ENCODE measurements at places on chromosomes 7 and 10.
A peak's percentile ranks its signal among the peaks of the same experiment; 100 is the strongest.

DNA sequence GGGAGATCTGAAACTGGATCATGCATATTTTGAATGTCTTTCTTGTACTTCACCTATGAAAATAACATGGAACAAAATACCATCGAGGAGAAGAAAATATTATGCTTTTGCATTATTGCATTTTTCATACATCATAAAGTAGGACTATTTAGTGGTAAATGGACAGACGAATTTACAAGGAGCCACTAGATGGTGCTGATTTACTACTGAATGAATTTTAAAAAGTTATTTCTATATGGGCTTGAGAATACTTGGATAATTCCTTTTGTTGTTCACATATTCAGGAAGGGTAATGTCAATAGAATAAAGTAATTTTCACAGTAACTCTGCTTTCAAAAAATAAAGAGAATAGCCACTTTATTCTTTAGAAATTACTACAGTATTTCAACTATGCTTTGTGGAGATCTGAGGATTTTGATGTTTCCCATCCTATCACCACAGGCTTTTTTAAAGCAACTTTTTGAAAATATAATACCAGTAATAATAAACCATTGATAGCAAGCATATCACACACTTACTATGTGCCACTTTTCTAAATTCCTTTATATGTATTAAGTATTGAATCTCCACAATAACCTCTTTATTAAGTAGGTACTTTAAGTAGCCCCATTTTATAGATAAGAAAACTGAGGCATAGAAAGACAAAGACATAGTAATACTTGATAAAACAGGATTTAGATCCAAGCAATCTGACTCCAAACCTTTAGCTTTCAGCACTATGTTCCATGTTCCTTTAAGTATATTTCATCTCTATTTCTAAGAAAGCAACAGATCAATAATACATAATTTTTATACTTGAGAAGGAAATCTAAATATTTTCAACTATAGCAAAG is 38.6 kb downstream of the NEBL start:
- DNase-seq, result no peak

- peak; percentile 52 for DNase-seq
Measured at GRCh38 chr7:76358011-76358480, 745 bp downstream of the YWHAG start.

DNA sequence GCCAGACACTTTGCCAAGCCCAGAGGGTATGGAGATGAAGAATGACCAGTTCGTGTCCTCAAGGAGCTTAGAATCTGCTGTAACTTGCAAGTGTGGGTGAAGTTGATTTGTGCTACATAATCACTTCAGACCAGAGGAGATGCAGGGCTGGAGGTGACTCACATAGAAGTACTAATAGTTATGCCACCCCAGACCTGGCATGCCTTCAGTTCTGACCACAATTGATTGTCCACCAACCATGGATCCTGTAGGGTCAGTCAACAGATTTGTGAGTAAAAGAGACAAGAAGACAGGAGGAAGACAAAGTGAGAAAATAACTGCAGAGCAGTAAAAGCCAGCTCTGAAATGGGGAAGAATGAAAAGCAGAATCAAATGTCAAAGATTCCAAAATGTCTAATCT is 51.2 kb upstream of the BMPER start:
- no peak for DNase-seq

DNA sequence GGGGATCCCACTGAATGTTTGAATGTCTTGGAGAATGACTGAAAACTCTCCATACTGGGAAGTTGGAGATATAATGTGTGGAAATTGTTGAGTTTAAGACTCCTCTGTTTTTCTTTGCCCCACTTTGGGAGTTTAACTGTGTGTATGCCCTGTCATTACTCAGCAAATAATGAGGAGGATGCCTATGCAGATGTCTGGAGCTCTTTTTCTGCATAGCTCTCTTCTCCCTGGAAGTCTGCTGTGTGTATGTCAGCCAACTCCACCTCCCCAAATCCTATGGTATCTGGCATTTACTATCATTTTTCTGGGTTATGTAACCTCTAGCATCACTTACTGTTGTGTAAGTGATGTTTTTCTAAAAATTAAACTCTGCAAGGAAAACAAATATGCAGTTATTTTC is 122.2 kb downstream of the ANKRD7 start:
- DNase-seq, result no peak

DNA sequence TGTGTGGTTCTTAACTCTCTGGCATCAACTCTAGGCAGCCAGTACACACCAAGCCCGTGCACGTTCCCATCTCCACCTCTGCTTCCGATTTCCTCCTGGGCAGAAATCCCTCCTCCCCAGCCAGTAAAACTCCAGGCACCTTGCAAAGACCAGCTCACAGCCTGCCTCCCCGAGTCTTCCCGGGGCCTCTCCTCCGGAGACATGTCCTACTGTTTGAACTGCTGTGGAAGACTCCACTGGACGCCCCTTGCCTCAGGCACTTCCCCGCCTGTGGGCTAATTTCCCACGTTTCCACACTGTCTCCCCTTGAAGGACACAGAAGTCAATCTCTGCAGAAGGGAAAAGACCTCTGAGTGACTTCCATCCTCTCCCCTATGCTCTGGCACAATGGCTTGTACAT is 210.7 kb upstream of the FRMD4A start:
- DNase-seq, result no peak

GRCh38 chr7:4806983-4807597 is 31.7 kb downstream of the AP5Z1 start:
- DNase-seq, result no peak

DNA sequence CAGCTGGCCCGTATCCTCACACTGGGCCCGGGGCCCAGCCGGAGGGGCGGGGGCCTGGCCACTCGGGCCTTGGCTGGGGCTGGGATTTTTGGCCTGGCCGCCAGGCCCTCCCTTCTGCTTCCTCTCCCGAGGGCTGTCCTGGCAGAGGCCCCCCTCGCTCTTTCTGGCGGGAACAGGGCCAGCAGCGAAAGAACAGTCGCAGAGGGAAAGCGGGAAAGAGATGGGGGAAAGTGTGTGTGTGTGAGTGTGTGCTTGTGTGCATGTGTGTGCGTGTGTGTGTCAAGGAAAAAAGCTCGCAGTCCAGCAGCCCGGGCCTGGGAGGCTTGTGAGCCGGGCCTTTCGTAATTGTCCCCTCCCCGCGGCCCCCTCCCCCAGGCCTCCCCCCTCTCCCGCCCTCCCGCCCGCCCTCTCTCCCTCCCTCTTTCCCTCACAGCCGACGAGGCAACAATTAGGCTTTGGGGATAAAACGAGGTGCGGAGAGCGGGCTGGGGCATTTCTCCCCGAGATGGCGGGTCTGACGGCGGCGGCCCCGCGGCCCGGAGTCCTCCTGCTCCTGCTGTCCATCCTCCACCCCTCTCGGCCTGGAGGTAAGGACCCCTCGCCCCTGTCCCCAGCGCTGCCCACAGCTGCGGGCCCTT is at the start of gene ELN:
ELN (plus strand) TSS at position 491 of the 638 bp plus-strand sequence; CDS start at position 506, 15 bp downstream.
- DNase-seq, result no peak

GRCh38 chr10:125707541-125708468 is 11.7 kb upstream of the EDRF1 start:
- DNase-seq, result no peak

GRCh38 chr10:132715776-132716680 is 69.9 kb downstream of the NKX6-2 start:
- no peak for DNase-seq

DNA sequence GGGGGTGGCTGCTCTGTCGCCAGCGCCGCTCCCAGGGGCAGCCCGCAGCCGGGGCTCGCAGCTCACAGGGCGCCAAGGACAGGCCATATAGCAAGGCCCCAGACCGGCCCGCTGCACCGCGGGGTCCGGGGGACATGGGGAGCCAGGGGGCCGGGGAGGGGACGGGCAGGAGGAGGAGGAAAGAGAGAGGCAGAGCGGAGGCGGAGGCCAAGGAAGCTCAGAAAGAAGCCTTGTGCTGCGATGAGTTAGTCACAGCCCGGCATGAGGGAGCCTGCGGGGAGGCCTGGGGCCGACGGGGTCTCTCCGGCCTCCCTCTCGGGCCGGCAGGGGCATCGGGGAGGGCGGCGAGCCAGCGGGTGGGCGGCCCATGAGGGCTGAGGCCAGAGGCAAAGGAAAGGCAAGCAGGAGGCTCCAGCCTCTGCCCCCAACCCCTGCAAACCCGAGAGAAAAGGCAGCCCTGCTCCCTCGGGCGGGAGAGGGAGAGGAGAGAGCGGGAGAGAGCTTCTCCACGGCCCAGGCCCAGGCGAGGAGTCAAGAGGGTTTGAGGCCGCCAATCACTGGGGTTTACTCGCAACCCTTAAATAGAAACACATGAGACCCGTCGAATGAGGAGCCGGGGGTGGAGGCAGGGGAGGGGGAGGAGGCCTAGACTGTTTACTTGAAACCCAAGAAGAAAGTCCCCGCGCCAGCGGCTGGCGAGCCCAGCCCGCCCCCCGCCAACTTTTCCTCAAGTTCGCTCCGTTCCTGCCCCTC is 167.9 kb downstream of the NEURL1 start:
- DNase-seq, result no peak

DNA sequence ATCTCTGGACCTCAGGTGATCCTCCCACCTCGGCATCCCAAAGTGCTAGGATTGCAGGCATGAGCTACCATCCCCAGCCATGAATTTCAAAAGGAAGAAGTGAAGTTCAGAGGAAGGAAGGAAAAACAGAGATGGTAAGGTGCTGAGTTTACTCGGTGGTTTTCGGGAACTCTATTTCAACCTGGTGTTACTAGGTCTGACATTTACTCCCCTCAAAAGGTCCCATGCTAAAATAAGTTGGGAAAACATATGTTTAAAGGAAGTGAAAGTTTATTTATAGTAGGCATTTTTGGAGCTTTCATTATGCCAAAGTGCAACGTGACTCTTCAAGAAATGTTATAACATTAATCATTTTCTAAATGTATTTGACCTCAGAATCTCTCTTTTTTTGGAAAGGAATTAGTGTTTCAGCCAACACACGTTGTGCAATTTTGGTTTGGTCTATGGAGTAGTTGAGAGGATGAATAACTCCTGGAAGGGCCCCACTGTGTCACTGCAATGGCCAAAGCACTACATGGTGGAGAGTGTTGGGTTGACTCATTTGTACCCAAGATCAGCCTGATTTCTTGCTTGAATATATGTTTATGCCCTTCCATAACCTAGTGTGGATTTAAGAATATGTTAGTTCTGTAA is 114.7 kb upstream of the FAM171A1 start:
- DNase-seq, result no peak

DNA sequence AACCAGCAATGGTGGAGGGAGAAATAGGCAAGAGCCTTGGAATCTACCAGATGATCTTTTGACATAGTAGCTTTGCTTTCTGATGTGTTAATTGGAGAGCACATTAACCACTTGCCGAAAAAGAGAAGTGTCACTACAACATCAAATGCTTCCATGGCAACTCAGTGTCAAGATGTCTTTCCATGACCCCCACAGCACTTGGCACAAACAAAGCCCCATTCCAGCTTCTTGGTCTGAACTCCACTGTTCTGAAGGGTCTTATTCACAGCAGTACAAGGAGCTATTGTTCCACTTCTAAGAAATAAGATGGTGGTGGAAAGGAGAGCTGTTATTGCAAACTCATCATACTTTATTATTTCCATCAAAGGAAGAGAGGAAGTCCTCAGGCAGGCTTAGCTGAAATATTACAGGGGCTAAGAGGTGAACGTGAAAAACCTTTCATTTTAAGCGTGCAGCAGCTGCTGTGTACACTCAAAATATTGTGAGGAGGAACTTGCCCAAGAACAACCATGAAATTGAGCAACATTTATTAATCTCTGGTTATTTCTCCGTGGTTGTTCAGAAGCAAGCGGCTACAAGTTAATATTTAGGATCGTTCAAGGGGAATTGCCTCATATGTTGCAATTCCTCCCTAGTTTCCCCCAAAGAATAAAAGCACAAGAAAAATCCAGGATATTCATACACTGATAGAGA is 354.8 kb upstream of the CELF2 start:
- DNase-seq, result no peak

- no peak for DNase-seq
Measured at GRCh38 chr7:45185864-45186250, 28.3 kb downstream of the RAMP3 start.

DNA sequence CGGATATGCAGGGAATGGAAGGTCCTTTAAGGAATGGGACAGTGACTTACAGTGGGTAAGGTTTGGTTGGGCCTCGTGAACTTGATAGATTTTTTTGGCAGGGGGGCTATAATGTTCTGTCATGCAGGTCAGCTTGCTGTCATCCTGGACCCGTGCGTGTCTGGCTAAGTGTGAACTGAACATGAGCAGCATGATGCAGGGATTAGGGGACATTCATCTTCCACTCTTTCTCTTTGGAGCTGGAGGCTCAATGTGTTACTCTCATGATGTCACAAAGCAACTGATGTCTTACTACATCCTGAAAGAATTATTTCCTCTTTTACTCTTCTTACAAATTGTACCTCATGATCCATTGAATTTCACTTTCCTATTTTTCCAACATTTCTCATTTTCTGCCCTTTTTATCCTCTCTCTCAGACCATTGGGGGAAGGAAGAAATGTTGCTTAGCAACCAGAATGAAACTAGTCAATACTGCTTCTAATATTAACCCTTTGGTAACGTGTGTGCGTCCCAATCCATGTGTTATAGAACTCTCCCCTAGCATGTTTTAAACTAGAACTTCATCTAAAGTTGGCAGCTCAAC is 549.1 kb downstream of the LRMDA start:
- DNase-seq, result no peak

DNA sequence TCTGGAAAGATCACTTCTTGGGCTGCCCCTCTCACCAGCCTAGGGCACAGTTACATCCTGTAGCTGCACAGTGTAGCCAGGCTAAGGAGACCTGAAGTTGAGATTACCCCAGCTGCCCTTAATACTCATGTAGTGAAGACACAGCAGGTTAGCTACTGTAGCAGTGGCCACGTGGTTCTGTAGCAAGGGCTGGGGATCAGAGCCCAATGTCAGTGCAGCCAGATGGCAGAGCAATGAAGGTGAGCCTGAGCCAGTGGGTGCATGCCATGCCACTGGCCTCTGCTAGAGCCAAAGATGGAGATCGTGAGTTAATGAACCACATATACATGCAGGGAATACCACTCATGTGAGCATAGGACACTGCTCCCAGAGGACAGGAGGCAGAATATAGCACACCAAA is 15.5 kb downstream of the AMPH start:
- DNase-seq, result no peak

DNA sequence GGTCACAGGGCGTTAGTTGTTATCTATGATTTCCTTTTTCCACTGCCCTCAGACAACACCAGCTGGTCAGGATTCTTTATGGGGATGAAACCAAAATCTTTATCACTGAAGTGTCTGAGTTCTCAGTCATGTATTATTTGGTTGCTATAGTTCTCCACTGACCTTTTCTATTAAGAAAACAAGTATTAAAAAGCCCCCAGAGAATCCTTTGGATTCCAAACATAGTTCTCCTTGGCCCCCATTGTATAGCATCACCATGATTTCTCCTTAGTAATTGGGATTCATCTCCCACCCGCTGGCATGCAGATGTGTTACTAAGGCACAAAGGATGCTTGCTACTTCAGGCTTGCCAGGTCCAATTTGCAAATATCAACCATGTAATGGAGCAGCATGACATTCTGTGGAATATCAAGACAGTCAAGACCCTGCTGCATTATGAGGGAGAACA is 94.3 kb downstream of the IQUB start:
- no peak for DNase-seq

Data from activated CD4-positive, alpha-beta T cell treated with anti-CD3 and anti-CD28 coated beads, Interleukin-2, amount 50 U/mL, for 24 hours (primary cell).